ENCODE measurements at places on chromosomes 2 and 18.
A peak's percentile ranks its signal among the peaks of the same experiment; 100 is the strongest.

GRCh38 chr2:149348291-149348690 lies 17.9 kb downstream of the LYPD6 start:
- DNase-seq, result no peak

DNA sequence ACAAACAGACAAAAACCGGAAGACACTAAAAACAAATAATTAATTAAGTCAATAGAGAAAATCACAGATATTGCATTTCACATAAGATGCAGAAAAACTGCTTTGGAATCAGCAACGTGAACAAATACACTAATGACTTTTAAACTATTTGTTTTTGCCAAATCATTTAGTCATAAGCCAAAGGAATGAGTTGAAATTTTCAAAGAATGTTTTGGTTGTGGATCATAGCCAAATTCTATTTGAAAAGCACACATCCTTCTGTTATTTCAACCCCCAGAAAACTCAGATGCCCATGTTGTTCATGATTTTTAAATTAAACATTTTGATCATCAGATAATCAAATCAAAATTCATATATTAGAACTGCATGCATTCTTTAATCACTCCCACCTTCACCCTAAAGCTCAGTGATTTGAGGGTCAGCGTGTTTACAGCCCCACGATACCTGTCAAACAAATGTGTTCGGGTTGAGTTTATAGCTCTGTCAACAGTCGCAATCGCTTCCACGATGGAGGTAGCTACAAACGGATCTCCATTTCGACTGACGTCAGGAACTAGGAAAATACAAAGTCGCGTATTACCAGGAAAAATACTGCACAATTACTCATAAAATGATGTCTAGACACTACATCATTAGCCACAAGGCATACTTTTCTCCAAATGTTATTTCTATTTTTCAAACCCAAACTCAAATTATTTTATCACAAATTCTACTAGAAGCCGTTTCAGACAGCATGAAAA lies 90.2 kb downstream of the PXDN start:
- DNase-seq, result no peak

DNA sequence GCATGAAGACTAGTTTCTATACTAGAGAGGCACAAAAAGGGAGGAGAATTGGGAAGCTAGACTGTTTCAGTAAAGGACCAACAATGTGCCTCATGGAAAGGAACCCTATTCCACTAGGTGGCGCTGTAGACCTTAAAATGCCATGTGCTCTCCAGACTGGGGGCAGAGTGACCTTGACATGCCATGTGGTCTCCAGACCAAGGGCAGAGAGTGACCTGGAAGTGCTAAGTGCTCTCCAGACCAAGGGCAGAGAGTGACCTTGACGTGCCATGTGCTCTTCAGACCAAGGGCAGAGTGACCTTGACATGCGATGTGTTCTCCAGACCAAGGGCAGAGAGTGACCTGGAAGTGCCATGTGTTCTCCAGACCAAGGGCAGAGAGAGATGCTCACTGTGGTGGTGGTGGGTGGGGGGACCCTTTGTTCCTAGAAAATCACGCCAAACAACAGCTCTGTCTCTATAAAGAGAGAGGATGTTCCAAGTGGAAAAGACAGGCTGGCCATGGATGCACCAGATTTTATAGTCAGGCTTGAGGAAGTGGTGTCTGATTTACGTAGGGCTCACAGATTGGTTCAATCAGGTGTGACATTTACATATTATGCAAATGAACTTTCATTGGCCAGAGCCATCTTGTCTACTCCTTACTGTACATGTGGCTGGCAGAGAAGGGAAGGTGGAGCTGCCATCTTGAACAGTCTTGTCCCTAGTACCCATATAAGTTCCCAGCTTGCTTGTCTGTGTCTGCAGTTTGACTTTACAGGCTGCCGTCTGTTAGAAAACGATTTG lies 344.0 kb upstream of the DDX18 start:
- peak; percentile 40 for DNase-seq

DNA sequence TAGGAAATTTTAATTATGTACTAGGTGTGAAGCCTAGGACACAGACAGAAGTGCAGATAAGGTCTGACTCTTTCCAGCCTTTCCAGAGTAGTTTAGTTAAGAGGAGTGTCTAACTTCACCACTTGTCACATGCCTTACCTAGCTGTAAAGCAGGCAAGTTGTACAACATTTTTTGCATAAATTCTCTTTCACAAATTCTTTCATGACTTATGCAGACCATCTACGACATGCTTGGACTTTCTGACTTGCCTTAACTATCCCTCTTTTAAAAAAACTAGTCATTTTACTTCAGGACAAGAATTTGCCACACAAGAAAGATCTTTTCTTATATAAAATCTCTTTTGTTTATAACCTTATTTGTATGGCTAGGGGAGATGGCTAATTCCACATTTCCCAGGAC lies 1273.6 kb upstream of the SLC39A10 start:
- no peak for DNase-seq

DNA sequence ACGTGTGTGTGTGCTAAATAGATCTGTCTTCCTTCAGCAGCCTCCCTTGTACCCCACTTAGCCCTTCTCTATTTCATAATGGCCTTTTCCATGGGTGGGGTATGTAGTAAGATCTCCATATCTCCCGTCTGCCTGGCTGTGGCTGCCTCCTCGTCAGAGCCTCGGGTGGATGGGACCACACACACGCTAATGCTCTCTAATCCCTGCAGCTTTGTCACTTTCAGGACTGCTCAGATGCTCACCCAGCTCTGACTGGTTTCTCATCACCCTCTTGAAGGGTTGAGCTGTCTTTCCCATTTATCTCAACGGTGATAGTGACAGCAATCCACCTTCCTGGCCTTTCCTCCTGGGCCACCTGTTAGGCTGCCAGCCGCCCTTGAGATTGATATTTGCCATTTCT lies 95.3 kb downstream of the DCC start:
- DNase-seq, result no peak

DNA sequence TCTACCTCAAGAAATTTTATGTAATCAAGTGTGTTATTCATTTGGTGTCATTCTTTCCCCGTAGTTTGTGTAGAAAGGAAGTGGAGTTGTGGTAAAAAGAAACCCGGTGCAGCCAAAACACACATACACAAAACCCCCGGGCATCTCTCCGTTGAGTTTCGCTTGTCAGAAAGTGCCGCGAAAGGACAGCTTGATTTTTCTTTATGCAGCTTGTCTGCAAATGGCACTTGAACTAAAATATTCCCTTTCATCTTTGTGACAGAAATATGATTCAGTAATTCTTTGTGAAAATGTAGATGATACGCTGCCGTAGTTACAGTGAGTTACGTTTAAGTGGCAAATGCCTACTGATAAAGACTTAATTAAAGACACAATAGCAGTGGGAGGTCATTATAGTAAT lies 268.8 kb upstream of the SPRED2 start:
- no peak for DNase-seq

- DNase-seq, result peak; percentile 82
These were observed 631.8 kb upstream of the ID2 start for GRCh38 chr2:8049851-8050571.

GRCh38 chr2:20100711-20101110 lies 49.3 kb upstream of the LAPTM4A start:
- no peak for DNase-seq

- no peak for DNase-seq
These were observed 323.2 kb downstream of the CYP26B1 start for GRCh38 chr2:71824436-71824835.

- no peak for DNase-seq
These were observed 6.6 kb downstream of the PSD4 start for GRCh38 chr2:113180131-113180946.

DNA sequence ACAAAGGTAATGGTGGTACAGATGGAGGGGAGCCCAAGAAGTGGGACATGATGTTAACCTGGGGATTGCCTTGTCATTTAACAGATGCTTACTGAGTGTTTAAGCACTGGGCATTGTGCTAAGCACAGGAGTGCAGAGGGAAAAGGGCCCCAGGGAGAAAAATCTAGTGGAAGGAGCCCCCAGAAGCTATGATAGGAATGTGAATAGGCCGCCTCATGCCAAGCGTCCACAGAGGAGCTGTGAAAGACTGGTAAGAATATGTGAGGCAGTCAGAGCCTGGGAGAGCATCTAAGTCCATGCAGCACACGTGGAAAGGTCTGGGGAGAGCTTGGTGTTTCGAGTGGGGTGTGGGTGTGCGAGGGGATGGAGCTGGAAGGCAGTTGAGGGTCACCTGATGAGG lies 5.5 kb downstream of the ZNF532 start:
- DNase-seq, result no peak

GRCh38 chr18:67510831-67511230 lies 5.7 kb downstream of the DSEL start:
- no peak for DNase-seq

GRCh38 chr2:152890736-152891135 lies 172.3 kb downstream of the ARL6IP6 start:
- no peak for DNase-seq

GRCh38 chr2:45343251-45344017 lies 267.6 kb downstream of the SRBD1 start:
- no peak for DNase-seq

DNA sequence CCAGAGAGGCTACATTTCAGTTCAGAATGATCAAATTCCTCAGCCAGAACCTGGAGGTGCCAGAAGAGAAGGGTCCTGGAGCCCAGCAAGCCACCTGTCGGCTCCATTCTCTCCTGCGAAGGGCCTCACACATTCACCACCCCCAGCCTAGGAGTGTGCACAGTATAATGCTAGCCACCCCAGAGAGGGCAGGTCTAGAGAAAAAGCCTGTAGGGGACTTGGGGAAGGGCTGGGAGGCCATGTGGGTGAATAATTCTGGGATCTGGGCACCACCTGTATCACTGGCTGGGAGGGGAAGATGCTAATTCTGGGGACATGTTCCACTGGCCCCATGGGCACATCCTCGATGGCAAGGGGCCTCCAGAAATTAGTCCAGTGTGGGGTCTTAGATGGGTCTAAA lies 127.6 kb upstream of the HNMT start:
- DNase-seq, result no peak

- no peak for DNase-seq
These were observed 113.7 kb upstream of the MAP4K3 start for GRCh38 chr2:39550701-39551285.

GRCh38 chr2:132581991-132582738 lies 87.8 kb downstream of the LYPD1 start:
- no peak for DNase-seq

DNA sequence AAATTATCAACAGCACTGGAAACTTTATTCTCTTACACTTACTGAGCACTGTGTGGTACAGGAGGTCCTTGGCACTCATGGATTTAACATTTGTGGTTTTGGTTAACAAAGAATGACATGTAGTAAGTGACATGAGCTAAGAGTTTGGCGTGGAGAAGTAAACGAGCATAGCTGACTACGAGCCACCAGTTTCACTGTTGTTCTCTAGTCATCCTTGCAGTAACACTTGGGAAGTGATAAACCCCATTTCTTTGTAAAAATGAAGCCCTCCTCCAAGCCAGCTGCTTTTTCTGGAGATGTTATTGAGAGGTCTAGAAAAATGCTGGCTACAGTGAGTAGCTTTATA lies 32.7 kb downstream of the QPCT start:
- DNase-seq, result peak; percentile 62

DNA sequence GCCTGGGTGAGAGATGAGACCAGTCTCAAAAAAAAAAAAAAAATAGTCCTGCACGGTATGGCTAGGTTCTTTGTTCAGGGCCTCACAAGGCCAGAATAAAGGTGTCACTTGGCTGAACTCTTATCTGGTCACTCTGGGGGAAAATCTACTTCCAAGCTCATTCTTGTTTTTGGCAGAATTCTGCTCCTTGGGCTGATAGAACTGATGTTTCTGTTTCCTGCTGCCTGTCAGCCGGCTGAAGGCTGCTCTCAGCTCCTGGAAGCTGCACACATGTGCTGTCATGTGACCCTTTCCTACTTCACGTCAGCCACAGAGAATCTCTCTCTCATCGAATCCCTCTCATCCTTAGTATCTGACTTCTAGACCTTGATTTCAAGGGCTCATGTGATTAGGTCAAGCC lies 10.4 kb downstream of the CSRNP3 start:
- no peak for DNase-seq

DNA sequence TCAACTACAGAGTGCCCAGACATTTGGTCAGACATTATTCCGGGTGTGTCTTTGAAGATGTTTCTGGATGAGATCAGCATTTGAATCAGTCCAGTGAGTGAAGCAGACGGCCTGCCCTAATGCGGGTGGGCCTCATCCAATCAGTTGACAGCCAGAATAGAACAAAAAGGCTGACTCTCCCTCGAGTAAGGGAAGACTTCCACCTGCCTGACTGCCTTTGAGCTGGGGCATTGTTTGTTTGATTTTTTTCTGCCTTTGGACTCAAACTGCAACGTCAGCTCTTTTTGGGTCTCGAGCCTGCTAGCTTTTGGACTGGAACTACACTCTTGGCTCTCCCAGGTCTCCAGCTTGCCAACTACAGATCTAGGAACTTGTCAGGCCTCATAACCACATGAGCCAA lies 111.7 kb upstream of the AGAP1 start:
- no peak for DNase-seq

GRCh38 chr2:126644630-126645191 lies 11.2 kb upstream of the GYPC start:
- DNase-seq, result no peak

DNA sequence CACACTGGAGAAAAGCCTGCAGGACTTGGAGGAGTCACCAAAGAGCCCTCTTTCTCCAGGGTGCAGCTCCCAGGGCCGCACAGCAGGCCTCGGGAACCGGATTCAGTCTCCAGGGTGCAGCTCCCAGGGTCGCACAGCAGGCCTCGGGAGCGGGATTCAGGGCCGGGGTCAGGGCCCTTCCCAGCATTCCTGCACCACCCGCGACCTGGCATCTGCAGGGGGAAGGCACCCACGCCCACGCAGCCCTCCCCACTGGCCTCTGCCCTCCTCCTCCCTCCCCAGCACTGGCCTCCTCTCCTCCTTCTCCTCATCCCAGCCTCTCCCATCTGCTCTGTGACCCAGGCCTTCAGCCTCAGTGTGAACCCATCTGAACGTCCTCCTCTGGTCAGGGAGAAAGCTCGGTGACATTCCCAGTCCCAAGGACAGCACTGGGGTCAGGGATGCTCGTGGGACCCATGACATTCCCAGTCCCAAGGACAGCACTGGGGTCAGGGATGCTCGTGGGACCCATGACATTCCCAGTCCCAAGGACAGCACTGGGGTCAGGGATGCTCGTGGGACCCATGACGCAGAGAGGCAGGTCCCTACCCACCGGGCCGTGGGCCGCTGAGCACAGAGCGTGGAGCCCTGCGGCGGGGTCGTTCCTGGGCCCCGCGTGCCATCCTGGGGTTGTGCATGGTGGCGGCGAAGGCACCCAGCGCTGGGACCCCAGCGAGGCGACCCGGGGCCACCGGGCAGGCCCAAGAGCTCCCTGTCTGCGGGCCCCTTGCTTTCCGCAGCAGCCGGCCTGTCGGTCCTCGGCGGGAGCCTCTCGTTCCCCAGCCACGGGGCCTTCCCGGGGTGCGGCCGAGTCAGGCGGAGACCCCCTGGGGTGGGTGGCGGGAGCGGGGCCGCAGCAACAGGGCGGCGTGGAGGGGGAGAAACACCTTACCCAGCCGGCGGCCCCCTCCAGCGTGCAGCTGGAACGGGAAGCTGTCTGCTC lies 550.2 kb upstream of the SALL3 start:
- no peak for DNase-seq

- no peak for DNase-seq
These were observed 17.7 kb downstream of the QPCT start for GRCh38 chr2:37361994-37362698.
